ENCODE measurements at places on chromosomes 6 and 20.

- DNase-seq = no peak
Measured at GRCh38 chr6:47438481-47439347, 38.9 kb upstream of the CD2AP start.

DNA sequence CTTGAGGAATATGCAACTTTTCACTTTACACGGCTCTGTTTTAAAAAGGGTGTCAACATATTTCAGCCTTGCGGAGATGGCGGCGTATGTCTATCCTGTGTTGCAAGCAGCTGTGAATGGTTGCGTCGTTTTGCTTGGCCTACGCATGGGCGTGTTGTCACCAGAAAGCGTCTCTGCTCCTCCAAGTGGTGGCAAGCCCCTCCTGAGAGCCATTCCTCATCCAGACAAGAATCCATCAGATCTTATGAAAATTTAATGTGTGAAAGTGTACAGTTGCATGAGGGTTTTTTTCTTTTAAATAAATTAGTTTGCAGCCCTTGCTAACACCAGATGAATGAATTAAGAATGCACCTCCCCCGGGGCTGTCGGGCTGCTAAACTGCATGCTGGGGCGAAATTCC is 114.4 kb downstream of the PHACTR3 start:
- DNase-seq = no peak

DNA sequence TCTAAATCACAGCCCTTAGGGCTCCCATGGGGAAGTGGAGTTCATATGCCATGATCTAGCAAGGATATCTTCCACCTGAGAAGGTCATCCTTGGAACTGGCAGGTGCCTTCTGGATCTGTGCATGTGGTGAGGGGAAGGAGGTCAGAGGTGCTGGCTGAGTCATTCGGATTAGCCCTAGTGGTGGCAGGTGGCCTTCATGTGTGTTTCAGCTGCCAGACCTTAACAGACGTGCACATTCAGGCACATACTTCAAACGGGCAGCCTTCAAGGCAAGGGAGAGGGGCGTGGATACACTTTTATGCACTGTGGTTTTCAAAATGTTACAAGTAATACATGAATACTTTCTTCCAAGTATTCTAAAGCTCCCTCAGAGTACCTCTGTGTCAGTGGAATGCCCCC is 51.2 kb downstream of the BMP6 start:
- DNase-seq = no peak

GRCh38 chr20:9126527-9126926 is 57.6 kb downstream of the PLCB4 start:
- DNase-seq = no peak

DNA sequence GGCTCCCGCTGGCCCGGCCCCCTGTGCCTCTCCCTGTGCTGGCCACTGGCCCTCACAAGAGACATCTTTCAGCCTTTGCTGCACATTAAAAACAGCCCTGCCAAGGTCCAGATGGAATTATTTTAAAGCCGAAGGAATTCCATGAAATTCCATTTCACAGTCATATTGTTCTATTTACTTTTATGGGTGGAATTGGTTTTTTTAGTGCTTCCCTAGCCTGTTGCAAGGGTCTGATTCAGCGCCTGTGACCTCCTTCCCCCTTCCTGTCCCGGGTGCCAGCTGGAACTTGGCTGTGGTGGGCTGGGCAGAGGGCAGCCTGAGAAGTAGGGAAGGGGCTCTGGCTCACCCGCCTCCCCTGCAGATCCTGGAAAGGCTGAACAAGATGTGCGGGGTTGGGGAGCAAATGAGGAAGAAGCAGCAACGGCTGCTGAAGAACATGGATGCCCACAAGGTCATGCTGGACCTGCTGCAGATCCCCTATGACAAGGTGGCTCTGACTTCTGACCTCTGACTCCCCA is 34.3 kb downstream of the UQCC2 start:
- no peak for DNase-seq

- no peak for DNase-seq
Measured at GRCh38 chr6:32885698-32886286, 31.8 kb downstream of the PSMB9 start.

- DNase-seq = no peak
Measured at GRCh38 chr6:71124340-71124739, 164.3 kb upstream of the OGFRL1 start.

DNA sequence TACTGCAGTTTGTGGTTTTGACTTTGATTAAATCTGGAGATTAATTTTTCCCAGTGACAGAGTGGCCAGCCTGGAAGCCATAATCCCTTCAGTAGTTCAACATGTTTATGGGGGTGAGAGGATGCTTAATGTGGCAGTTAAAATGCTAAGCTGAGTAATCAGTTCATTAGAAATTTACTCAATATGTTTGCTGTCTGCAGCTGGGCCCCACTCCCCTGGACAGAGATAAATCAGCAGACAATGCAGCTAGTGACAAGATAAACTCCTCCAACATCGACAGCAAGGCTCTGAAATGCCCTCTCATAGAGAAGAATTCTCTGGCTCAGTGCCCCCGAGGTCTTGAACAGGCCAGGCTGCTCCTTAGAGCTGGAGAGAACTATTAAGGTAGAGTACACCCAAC is 101.9 kb downstream of the LRFN2 start:
- DNase-seq = no peak

DNA sequence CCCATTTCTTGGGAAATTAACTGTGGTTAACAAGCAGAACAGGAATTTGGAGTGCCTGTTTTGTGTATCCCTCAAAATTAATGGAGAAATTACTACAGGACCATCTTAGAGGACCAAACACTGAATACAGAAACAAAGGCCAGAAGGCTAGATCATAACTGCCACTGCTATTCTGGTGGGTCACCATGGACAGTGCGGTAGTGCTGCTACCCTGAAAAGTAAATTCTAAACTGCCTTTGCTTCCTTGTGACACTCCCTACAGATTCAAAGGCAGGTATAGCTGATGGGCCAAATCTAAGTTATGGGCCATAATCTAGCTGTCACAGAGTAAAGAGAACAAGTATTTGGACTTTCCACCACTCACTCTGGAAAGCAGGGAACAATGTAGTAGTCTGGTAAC is 575.8 kb upstream of the ADGRB3 start:
- DNase-seq = no peak

- peak; percentile 1 for DNase-seq
Measured at GRCh38 chr6:7270320-7271204, 42.4 kb downstream of the SSR1 start.

- DNase-seq = no peak
Measured at GRCh38 chr20:23637282-23638221, at the start of gene CST3. Gene CST3, minus strand, starts transcription at chr20:23637955. Its CDS starts 93 bp downstream, at chr20:23637862.

- DNase-seq = no peak
Measured at GRCh38 chr6:167162591-167162990, 4.8 kb upstream of the GPR31 start.

DNA sequence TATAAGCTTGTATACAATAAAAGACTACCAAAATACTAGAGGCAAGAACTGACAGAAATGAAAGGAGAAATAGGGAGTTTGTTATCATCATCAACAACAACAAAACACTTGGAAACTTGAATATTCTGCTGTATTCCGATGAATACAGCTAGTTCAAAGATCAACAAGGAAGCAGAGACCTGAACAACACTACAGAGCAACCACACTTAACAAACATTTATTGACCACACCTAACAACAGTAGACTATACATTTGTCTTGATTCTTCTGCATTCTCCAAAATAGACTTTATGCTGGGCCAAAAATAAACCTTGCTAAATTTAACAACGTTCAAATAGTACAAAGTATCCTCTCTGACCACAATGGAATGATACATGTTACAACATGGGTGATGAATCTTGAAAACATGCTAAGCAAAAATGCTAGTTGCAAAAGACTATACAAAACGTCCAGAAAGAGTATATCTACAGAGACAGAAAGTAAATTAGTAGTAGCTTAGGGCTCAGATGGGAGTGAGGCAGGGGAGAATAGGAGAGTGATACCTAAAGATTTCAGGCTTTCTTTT is 39.1 kb upstream of the PAK5 start:
- no peak for DNase-seq

GRCh38 chr6:123616942-123617341 is 19.8 kb downstream of the TRDN start:
- no peak for DNase-seq

- no peak for DNase-seq
Measured at GRCh38 chr6:162670345-162670744, 57.2 kb downstream of the PRKN start.

- no peak for DNase-seq
Measured at GRCh38 chr6:102023977-102024657, 630.6 kb downstream of the GRIK2 start.

- no peak for DNase-seq
Measured at GRCh38 chr20:48923149-48923718, 1.7 kb downstream of the ARFGEF2 start.

GRCh38 chr6:421211-421610 is 29.7 kb downstream of the IRF4 start:
- no peak for DNase-seq

- DNase-seq = no peak
Measured at GRCh38 chr6:157050537-157051265, 272.6 kb downstream of the TMEM242 start.

DNA sequence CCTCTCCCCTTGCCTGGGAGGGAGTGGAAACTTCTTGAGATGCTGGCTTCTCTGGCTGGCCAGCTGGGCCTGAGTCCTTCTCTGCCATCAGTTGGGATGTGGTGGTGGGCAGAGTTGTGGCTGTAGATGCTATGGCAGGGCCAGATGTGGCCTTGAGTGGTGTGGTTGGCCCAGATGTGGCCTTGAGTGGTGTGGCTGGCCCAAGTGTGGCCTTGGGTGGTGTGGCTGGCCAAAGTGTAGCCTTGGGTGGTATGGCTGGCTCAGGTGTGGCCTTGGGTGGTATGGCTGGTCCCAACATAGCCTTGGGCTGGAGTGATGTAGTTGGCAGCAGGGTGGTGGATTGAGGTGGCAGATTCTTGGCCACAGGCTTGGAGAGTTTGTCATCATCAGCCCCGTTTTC is 36.7 kb downstream of the C6orf132 start:
- DNase-seq = no peak

DNA sequence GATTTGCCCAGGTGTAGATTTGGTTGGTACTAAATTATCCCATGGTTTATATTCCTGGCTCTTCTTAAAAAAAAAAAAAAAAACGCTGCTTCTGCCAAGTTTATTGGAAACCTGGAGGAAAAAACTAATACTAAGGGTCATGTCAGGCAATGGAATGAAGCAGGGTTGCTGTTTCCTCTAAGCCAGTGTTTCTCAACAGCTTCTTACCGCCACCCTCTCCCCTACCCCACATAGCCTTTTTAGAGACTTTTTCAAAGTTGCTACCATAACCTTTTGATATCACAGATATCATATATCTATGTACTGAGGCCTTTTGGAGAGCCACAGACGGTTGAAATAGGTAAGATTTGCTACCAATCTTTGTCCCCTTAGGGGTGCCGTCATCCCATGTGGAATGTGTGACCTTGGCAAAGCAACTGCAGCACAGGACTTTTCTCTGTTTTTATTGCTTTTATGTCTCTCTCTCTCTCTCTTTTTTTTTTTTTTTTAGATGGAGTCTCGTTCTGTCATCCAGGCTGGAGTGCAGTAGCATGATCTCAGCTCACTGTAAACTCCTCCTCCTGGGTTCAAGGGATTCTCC is 35.0 kb downstream of the SYTL3 start:
- DNase-seq = no peak

GRCh38 chr20:40610730-40611129 is 78.3 kb downstream of the MAFB start:
- DNase-seq = no peak

DNA sequence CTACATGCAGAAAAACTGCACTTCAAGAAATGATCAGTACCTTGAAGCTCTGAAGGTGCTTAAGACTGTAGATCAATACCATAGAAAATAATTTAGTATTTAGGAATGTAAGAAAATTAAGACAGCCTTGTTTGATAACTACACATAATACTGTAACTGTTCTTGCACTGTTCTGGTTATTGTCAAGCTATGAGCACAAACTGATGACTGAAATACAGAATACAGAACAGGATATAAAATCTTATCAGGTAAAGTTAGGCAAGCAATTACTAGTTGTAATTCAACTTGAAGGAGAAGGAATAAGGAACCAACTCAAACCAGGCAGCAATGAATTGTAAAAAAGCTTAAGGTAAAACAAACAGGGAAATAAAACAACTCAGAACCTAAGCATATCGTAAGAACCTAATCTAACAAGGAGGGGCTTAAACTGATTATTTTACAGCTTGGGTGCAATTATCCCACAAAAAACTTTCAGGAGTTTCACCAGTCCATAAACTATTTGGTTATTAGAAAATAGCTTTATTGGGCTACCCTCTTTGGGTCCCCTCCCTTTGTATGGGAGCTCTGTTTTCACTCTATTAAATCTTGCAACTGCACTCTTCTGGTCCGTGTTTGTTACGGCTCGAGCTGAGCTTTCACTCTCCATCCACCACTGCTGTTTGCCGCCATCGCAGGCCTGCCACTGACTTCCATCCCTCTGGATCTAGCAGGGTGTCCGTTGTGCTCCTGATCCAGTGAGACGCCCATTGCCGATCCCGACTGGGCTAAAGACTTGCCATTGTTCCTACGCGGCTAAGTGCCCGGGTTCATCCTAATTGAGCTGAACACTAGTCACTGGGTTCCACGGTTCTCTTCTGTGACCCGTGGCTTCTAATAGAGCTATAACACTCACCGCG is 97.7 kb downstream of the ATG5 start:
- no peak for DNase-seq

GRCh38 chr6:161225681-161226008 is 48.2 kb downstream of the AGPAT4 start:
- no peak for DNase-seq

GRCh38 chr20:58703765-58704371 is 11.3 kb downstream of the NPEPL1 start:
- no peak for DNase-seq

GRCh38 chr20:63567386-63568169 is 6.5 kb downstream of the HELZ2 start:
- peak; percentile 56 for DNase-seq

DNA sequence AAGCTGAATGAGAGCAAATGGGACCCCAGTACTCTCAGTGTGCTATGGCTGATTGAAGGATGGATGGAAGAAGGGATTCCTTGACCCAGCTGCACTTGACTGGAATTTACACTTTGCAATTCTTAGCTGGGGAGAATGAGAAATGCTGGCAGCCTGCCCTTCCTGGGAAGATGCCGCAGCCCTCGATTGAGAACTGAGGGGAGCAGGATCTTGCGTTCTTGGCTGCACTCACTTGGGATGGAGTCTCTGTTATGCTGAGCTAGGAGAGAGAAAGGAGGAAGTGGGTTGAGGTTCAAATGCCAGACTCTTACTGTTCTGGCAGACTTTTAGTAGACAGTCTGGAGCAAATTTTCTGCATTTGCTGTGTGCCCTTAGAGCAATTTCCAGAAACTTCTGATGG is 221.2 kb downstream of the FNDC1 start:
- DNase-seq = no peak

- DNase-seq = no peak
Measured at GRCh38 chr20:59580146-59580946, 24.0 kb upstream of the PHACTR3 start.

DNA sequence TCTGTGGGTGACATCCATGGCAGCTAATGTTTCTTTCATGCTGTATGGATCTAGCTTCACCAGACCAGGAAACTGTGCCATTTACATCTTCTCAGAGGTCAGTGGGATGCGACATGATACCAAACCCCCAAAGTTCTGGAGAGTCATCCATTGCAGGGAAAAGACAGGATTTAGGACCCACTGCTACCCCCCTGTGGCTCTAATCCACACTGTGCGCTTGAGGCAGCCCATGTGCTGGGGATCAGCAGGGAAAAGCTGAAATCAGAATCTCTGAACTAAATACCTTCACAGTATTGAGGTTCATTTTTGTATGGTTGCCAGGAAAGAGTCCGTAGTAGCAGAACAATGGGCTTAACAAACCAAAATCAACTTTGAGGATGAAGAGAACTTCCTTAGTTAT is 164.4 kb downstream of the TMEM242 start:
- no peak for DNase-seq
